ENCODE measurements at places on chromosomes 1 and 21.

GRCh38 chr1:61337037-61337436, 254.7 kb downstream of the NFIA start:
- DNase-seq: no peak

DNA sequence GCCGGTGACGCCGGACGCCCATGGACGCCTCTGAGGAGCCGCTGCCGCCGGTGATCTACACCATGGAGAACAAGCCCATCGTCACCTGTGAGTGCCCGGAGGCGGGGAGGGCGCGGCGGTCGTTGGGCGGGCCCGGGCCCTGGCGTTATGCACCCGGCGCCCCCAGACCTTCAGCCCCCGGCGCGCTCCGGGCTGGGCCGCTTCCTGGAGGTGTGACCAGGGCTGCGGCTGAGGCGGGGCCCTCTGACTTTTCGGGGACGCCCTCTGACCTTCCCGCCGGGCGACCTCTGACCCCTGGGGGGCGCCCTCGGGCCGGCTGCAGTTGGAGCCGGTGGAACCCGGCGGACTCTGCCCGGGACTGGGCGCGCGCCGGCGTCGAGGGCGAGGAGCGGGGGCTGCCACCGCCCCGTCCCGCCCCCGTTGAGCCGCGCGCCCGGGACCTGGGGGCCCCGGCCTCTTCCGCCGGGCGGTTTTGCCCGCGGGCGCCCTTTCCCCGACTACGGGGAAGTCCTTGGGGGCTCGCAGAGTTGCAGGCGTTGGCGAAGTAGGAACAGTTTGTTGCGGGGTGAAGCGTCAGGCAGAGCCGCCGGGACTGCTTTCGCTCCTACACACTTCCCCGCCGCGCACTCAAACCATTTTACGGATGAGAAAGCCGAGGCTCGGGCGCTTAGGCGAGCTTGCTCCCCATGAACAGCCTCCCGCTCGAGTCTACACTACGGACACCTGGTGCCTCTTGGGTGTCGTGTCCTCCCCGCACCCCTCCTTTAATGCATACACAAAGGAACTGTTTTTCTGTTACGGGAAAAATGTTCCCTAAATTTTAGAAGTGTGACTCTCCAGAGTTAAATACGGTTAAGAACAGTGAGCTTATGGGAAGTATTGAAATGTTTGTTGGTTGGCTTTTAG, 618 bp downstream of the TRAPPC10 start:
- no peak for DNase-seq

DNA sequence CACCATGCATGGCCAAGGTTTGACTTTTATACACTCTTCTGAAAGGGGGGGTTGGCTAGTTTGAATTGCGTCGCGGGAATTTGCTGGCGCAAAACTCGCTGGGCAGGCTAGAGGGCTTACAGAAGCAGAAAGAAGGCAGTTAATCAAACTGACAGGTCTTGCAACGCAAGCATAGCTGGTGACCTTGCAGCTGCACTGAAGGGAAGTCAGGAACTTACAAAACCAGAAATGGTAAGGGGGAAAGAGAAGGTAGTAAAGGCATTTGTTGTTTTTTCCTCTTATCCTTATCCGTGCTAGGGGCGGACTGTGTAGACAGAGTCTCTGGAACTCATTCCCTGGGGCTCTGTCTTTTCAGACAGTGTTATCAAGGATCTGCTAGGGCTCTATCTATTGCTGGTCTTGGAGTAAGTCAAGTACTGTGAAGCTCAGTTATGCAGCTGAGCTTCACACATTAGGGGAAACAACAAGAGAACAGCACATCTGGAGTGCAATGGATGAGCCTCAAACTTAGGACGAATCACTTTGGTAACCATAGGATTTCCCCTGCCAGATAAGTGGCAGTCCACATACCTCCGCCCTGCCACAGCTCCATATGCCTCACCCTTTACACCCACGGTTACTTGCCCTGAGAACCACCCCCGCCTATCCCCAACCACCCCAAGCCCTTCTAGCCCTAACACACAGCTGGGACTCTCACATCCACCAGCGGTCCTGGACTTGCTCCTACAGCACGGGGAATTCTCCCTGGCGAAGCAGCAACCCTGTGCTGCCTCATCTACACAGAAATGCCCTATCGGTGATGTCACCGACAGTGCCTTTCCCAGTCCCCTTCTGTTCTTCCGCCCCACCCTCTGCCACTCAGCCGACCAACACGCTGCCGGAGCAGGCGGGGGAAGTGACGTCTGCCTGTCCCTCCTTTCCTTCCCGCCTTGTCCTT, 251.4 kb downstream of the FAM72C start:
- DNase-seq: no peak

DNA sequence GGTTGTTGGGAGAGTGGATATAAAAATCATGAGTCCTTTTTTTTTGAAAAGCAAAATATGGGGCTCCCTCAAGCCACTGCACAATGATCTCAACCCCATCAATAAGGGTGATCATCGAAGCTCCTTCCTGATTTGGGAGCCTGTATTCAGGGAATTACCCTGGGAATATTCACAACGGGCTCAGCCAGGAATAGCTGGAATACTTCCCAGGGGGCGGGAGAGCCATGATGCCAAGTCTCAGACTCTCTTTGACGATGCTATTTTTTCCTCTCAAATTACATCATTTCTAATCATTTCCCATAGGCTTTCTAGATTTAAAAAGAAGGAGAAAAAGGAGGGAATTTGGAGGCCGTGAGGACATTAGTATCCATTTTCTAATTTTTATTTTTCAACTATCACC, 18.4 kb downstream of the OLIG1 start:
- DNase-seq: no peak

- no peak for DNase-seq
Observed at GRCh38 chr1:31843506-31843905, 27.7 kb upstream of the SPOCD1 start.

DNA sequence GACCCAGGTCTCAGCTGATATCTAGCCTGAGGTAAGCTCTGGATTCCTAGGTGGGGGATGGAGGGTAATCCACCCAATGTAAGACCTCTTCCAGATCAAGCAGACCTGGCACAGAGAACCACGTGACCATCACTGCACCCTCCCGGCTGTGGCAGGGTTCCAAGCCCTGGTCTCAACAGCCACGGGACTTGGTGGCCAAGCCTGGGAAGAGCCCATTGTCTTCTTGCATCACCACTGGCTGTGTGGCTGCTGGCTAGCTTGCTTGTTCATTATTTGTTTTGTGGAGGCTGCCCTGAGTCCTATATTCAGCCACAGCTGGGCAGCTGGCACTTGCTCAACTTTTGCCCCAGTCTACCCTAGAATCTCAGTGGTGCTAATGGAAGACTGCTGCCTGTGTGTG, 24.1 kb upstream of the NFASC start:
- no peak for DNase-seq

GRCh38 chr1:193086342-193086741, 18.9 kb downstream of the GLRX2 start:
- no peak for DNase-seq

GRCh38 chr1:110605901-110606656, at the start of gene KCNA2:
Gene KCNA2 (minus strand): TSS chr1:110606358. CDS start chr1:110604782, 1,576 bp downstream.
- DNase-seq: no peak

- DNase-seq: no peak
Observed at GRCh38 chr1:6350416-6351088, 43.0 kb downstream of the ACOT7 start.

DNA sequence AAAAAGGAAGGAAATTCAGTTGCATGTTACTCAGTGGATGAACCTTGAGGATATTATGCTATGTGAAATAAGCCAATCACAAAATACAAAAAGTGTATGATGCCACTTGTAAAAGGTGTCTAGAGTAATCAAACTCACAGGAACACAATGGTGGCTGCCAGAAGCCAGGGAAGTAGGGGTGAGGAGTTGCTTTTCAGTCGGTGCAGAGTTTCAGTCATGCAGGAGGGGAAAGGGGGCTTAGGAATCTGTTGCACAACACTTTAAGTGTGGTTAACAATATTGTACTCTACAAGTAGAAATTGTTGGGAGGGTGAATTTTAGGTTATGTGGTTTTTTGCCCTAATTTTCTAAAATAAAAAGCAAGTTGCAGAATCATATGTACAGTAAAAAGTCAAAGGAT, 184.2 kb upstream of the RAB4A start:
- no peak for DNase-seq

GRCh38 chr1:58764294-58764978, 19.4 kb downstream of the JUN start:
- no peak for DNase-seq

- no peak for DNase-seq
Observed at GRCh38 chr21:24850121-24850520, 757.2 kb downstream of the MRPL39 start.

DNA sequence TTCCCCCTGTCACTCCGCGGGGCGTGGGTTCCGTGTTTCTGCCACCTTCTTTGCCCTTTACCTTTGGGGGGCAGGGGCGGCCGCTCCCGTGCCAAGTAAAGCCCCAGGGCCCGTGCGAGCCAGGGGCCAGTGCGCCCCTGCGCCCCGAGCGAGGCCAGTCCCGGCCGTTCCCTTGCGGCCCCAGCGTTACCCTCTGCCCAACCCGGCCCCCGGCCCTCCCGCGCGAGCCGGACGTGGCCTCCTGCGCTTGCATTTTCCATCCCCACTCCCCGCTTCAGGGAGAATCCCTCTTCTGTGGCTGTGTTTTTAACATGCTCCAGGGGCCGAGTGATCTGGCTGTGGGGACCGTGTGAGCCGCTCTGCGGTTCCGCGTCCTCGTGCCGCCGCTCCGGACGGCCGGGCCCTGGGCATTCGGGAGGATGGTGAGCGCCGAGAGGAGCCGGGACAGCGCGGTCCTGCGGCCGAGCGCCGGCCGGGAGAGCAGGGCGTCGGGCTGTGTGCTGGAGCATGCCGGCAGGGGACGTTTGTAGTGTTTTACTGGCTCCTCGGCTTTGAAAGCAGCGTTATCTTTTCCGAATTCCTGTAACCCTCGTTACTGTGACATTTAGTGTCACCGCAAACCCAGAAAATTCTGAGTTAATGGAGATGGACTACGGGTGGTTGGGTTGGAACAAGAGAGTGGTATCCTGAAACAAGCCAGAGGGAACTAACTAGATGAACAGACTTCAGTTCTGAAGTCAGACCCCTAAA, 1.0 kb downstream of the GALNT2 start:
- DNase-seq: no peak

GRCh38 chr1:218752126-218752525, 407.0 kb downstream of the TGFB2 start:
- no peak for DNase-seq

DNA sequence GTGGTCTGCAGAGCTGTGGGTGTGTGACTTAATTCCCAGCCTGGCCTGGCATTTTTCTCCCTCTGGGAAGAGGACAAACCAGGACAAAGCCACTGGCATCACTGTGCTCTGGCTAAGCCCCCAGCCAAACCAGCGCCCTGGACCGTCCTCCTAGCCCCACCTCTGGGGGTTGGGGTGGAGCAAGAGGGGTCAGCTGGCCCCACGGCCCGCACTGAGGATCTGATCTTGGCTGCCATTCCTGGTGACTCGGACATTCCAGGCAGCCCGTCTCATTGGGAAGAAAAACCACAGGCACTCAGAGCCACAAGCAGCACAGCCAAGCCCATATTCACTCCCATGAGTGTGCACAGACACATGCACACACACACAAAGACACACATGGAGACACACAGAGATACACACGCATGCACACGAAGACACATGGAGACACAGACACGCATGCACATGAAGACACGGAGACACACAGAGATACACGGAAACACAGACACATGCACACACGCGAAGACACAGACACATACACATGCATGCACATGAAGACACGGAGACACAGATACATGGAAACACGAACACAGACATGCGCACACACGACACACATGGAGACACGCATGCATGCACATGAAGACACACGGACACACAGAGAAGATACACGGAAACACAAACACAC, 2.3 kb upstream of the MXRA8 start:
- no peak for DNase-seq

Data from cortex of kidney (tissue), 1 donor.